ENCODE measurements at places on chromosomes 2 and 18.

DNA sequence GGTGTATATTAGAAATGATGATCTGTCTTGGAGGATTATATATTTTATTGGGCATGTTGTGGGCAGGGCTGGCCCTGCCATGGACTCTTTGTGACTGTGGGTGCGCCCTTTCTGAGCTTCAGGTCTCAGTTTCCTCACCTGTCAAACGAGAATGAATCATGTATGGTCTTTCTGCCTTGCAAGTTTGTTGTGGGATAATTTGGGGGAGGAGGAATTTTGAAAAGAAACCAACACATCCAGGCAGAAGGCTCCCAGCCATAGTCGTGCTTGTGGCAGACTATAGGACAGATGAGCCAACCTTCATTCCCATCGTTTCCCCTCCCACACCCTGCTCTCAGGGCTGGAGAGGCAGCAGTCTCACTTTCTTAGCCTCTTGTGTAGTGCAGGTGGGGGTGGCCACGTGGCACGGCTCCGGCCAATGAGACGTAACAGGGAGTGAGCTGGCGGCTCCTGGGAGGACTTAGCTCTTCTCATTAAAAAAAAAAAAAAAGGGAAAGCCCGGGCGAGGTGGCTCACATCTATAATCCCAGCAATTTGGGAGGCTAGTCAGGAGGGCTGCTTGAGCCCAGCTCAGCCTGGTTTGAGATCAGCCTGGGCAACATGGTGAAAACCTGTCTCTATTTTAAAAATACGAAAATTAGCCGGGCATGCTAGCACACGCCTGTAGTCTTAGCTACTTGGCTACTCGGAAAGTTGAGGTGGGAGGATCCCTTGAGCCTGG lies 63.1 kb downstream of the RHOB start:
- DNase-seq, result no peak

DNA sequence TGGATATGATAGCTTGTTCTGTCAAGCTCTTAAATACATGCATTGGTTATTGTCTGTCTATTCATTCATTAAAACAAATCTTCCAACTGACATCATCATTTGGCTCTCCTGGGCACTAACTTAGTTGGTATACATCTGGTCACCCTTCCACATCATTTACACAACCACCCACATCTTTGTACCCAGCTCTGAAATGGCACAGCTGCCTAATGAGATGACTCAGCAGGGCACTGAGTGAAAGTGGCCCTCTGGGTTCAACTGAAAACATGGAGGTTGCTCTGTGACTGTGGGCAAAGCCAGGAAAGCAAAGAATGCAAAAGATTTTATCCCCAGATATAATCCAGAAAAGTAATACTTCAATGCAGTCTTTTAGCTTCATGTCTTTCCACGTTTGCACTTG lies 234.0 kb upstream of the MAP2 start:
- no peak for DNase-seq

- DNase-seq, result no peak
These were observed 4.4 kb downstream of the NFATC1 start for GRCh38 chr18:79400091-79400590.

DNA sequence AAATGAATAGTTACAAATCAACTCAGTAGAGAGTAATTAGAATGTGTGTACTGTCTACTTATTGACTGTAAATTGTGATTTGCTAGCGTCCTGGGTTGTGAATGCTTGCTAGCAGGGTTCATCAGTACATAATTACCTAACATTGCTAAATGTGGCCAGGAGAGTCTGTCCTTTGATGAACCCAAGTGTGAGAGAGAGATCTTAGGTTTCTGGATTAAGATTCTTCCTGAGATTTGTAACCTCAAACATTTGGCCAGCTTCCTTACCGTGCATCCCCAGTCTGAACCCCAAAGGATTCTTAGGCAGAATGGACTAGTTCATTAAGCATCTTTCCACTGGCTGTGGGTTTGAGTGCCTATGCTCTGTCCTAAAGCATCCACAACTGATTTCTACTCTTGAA lies 84.0 kb upstream of the ITPRID2 start:
- DNase-seq, result no peak

GRCh38 chr2:205370726-205371125 lies 311.6 kb upstream of the NRP2 start:
- no peak for DNase-seq

- DNase-seq, result no peak
These were observed 33.1 kb downstream of the LRRFIP1 start for GRCh38 chr2:237660381-237660900.

Measured in cortex of kidney (tissue), 1 donor.